ENCODE measurements at places on chromosomes 1 and 21.

GRCh38 chr1:228018125-228018398 lies 11.3 kb downstream of the WNT3A start:
- no peak for DNase-seq

GRCh38 chr1:229148041-229148671 lies 122.8 kb upstream of the RAB4A start:
- no peak for DNase-seq

DNA sequence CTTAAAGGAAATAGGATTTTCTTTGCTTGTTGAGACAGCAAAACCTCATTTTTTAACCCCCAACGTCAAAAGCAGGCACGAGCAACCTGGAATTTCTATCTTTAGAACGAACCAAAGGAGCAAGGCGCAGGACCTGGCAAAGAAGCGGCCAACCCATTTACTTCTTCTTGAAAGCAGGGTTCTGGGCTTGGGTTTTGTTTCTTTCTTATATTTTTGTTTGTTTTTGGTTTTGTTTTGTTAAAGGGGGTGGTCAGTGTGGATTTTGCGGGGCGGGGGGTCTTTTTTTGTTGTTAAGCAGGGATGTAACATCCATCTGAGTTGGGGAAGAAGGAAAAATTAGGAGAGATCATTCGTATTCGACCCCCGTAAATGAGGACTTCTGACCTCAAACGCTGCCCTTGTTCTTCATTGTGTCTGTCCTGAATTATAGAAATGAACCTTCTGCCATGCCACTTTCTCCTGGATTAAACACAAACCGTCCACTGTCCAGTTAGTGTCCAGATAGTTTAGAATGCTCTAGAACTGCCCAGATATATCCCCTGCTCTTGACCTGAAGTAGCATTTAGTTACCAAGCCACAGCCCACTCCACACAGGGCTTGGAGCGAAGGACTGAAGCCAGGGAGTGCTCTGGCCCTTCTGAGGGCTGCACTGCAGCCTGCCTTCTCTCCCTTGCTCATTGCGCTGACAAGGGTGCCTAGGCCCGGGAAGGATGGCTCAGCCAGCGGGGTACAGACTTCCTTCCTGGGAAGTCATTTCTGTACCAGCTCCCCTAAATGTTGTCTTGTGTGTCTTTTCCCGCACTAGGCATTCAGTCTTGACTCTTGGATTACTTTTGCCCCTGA lies 909 bp upstream of the APP start:
- no peak for DNase-seq

GRCh38 chr1:147747966-147748365 lies 12.4 kb downstream of the GJA5 start:
- DNase-seq: no peak

DNA sequence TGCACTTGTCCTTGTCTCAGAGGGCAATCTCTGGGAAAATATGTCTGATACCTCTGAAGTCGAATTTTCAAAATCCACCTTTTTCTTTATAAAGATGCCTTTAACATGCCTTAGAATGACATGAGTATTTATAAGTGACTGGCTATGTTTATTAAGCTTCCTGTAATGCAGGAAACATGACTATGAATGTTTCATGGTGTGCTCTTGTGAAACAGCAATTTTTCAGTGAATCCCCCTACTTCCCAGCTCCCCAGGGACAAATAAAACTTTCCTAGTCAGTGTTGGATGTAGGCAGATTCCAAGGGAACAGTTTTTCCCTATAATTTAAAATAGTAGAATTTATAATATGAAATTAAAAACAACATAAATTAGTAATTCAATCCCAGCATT lies 437.0 kb downstream of the LMO4 start:
- DNase-seq: no peak

DNA sequence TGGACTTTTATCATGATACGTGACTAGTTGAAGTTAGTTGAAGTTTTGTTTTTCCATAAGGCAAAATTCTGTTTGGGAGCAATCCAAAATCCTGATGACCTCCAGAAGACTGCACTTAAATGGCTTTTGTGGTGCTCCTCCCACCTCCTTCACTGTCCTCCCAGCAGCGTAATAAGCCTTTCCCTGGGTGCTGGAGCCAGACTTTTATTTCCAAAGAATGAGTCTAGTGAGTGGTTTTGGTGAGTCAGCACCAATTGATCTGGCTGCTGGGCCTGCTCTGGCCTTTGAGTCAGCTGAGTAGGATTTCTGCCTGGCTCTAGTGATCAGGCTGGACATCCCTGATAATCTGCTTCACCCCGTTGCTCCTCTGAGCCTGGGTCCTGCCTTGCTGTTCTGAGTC lies 21.7 kb upstream of the KCND3 start:
- DNase-seq: no peak

- DNase-seq: no peak
Observed at GRCh38 chr21:35861661-35862060, 198.7 kb downstream of the SETD4 start.

GRCh38 chr1:20486457-20487235 lies 636 bp upstream of the CAMK2N1 start:
- DNase-seq: peak; percentile 79

DNA sequence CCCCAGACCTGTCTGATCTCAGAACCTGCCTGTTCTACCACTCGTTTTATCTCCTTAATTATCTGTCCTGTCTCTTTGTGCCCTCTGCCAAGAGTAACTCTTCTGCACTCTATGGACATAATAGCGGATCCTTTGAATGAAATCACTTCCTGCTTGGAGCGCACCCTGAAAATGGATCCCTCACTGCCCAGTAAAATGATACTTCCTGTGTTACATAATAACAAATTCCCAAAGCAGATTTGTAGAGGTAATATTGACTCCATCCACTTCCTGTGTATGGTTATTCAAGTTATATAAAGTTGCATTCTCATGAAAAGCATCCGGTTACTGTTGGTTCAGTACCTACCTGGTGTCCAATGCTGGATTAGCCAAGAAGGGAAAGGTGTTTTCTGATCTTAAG lies 246.0 kb downstream of the TRABD2B start:
- no peak for DNase-seq

- no peak for DNase-seq
Observed at GRCh38 chr1:211344152-211344618, 17.6 kb downstream of the TRAF5 start.

DNA sequence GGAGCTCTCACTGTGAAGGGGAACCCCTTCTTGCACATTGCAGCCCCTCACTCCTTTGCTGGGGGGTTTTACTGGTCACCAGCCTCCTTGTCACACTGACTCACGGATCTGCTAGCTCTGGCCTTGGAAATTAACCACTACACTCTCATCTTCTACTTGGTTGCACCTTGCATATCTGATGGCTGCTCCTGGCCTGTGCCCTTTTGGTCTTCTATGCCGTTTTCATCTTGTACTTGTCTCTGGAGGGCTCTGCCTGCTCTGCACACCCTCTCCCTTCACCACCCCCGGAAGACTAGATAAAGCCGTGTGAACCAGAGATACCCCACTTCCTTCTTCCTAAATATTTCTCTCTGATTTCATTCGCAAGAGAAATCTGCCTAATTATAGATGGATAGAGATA lies 44.6 kb downstream of the CD247 start:
- DNase-seq: no peak

GRCh38 chr1:9823943-9824701 lies at the start of gene CLSTN1:
TSS of gene CLSTN1 (minus strand) at chr1:9823965. CDS start at chr1:9823733, 232 bp downstream.
- DNase-seq: peak; percentile 94

GRCh38 chr1:247345881-247346280 lies 14.2 kb upstream of the ZNF496 start:
- DNase-seq: no peak

DNA sequence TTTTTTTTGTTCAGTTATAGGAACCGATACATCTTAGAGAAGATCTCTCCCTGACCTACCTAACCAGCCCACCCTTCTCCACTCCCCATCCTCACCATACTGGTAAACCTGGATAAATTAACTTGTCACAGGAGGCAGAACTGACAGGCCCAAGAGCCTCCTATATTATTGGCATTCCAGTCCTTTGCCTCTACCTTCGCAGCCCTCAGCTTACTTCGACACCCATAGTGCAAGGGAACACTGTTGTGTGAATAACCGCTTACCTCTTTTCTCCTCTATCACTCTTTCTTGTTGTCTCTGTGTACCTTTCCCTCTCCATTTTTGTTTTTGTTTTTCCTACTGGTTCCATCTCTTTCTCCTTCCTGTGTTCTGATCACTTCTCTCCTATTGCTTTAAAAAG lies 58.7 kb downstream of the CDC14A start:
- DNase-seq: no peak

DNA sequence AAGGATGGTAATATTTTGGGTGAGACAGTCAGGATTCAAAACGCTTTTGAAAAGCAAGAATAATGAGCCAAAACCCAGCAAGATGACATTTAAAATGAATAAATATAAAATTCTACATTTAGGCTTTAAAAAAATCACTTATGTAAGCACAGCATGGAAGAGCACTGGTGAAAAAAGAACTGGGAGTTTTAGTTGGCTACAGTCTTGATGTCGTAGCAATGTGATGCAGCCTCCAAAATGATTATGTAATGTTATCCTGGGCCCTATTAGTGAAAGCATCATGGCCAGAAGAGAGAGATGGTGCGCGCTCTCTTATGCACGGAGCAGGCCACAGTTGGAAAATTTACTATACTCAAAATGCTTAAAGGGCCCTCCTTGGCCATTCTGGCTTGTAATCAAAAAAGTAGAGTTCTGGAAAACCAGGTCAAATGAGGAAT lies 5.1 kb downstream of the KCNJ9 start:
- no peak for DNase-seq

GRCh38 chr21:43919871-43920801 lies 55.1 kb downstream of the AGPAT3 start:
- peak; percentile 27 for DNase-seq

DNA sequence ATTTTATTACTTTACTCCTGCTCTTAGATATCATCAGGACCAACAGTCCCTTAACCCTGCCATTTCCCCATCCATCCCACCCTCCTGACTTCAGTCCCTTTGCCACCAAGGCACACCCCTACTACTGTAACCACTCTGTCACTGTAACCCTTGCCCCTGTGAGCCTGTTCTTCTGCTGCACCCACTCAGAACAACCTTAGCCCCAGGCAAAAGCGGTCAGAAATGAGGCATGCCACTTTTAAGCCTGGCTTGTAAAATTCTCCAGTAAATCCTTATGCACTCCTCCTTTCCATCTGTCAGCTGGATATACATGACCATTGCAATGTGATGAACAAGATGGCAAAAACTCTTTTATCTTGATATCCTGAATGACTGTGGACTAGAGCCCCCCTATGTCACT lies 555.0 kb upstream of the PLXNA2 start:
- no peak for DNase-seq

DNA sequence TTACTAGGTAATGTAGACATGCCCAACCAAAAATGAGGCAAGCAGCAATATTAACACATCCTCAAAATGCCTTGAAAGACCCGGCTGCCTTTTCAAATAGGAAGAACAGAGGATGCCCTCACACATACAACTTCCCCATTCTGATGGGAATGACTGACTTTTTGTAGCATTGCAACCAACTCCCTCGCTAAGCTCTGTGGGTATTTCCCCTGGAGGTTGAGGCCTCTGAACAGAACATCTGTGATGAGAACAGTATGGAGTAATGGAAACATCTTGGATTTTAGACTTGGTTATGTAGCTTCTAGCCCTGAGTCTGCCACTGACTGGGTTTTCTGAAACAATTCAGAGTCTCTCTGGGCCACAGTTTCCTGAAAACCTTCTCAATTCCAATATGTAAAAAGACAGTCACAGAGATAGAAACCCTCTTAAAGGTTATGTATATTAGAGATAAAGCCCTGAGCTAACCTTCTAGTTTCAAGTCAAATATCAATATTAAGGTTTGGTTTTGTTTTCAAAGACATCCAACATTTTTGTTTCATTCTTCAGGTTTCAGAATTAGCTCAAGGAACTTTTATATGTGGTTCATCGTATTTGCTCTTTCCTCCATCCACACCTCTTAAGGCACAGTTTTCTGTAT lies 311.5 kb downstream of the SETD4 start:
- DNase-seq: no peak

DNA sequence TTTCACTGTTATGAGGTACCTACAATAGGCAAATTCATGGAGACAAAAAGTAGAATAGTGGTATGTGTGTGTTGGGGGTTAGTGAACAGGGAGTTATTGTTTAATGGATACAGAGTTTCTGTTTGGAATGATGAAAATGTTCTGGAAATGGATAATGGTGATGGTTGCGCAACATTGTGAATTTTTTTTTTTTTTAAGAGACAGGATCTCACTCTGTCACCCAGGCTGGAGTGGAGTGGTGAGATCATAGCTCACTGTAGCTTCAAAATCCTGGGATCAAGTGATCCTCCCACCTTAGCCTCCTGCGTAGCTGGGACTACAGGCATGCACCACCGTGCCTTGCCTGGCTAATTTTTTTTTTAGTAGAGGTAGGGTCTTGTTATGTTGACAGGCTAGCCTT lies 34.5 kb upstream of the TRABD2B start:
- no peak for DNase-seq

DNA sequence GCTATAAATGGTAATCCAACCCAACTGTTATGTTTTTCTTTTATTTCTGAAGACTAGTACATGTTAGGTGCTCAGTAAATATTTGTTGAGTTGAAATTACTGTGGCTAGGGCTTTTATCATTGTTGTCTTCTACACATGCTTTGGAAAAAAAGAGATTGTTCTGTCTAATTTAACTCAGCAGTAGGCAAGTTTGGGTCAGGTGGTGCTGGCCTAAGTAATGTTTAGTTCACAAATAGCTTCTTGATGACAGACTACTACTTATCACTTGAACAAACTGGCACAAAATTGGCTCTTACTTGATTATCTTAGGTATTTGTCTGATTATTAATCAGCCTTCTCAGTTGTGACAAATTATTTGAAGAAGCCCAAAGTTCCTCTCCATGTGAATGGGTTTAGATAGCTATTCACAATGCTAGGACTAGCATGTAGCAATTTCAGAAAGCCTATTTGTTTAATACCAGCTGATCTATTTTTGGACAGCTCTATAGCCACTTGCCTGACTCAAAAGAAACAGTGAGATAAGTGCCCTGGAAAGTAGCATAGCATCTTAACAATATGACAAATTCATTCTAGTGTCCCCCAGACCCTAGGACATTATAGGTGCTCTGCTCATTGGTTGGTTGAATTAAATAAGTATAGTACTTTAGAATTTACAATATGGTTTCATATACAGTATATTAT lies 32.6 kb downstream of the TMEM200B start:
- no peak for DNase-seq

GRCh38 chr1:197619008-197619640 lies 156.2 kb downstream of the DENND1B start:
- no peak for DNase-seq

GRCh38 chr1:940107-941014 lies 16.6 kb downstream of the SAMD11 start:
- no peak for DNase-seq

GRCh38 chr1:221272940-221273339 lies 393.7 kb downstream of the HLX start:
- no peak for DNase-seq

- DNase-seq: no peak
Observed at GRCh38 chr21:45869121-45870007, 112.2 kb upstream of the COL6A1 start.

GRCh38 chr1:21048462-21048861 lies 128.2 kb downstream of the EIF4G3 start:
- DNase-seq: no peak

DNA sequence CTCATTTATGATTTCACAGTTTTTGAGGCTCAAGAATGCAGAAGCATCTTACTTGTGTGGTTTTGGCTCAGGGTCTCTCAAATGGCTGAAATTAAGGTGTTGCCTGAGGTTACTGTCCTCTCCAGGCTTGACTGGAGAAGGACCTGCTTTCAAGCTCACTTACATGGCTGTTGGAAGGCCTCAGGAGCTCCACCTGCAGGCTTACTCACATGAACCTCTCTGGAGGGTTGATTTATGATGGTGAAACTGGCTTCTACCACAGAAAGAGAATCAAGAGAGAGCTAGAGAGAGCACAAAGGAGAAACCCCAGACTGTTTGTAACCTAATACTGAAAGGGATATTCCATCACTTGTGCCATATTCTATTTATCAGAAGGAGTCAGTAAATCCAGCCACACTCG lies 6.2 kb upstream of the KCNK2 start:
- DNase-seq: no peak
